ENCODE measurements at places on chromosomes 4 and X.

DNA sequence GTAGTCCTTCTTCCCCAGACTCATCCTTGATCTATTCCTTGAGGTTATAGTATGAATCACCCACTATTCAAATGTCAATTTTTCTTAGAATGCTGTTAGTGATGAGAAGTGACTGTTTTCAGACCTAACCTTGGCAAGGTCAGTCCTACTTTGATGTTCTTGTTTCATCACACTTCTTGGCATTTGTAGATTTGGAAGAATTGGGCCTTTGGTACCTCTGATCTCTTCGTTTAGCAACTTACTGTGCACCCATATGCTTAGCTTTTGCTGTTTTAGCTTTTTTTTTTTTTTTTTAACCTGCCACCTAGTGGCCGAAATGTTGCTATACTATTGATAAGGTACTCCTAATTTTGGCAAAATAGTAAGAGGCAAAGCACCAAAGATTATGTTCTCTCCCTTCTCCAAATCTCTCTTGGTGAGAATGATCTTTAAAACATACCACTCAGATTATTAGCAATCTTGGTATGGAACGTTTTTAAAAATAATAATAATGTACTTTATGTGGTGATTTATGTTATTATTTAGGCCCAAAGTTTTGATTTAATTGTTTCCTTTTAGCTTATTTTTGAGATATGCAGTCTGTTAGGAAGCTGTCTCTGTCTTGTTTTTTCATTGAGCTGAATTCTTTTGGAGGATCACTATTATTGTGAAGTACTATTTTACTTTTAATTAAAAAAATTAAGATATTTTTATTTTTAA, 16.6 kb downstream of the DCK start:
- no peak for DNase-seq

GRCh38 chr4:176561368-176561767, 231.4 kb downstream of the VEGFC start:
- no peak for DNase-seq

- no peak for DNase-seq
These were observed 81.6 kb downstream of the RBPJ start for GRCh38 chr4:26402458-26402857.

DNA sequence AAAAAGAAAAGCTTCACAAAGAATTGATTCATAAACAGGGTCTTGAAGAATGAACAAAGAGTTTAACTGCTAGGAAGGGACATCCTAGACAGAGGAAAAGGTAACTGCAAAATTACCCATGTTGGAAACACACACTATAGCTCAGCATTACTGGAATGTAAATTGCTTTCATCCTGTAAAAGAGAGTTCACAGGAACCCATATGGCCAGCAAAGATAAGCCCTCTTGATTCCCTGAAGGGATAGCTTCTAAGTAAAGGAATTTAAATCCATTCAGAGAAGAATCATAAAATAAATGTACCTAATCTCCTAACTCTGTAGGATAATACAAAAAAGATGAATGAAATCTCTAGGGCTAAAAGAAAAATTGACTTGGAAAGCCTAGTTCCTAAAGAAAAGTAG, 107.1 kb upstream of the INTU start:
- DNase-seq: no peak

- no peak for DNase-seq
These were observed at the start of gene GABRA4 for GRCh38 chr4:46993075-46994006. GABRA4 (minus strand) TSS chr4:46993581; CDS start chr4:46993424, 157 bp downstream.

DNA sequence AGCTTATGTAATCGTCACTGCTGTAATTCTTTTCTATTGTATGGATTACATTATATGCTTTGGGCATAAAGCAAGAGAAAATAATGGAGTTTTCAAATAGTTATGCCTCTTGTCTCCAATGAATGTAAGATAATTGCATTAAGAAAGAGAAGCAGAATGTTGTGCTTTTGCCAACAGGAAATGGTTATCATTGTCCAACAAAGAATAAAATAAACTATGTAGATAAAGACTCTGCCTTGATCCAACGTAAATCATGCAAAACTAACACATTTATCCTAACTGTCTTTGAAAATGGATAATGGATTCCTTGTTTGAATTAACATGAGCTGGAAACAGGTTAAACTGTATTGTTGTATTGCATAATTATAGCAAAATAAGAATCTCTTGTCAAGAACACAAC, 1709.0 kb downstream of the PCDH7 start:
- DNase-seq: no peak

GRCh38 chr4:129899849-129900248, 803.9 kb downstream of the C4orf33 start:
- DNase-seq: no peak

DNA sequence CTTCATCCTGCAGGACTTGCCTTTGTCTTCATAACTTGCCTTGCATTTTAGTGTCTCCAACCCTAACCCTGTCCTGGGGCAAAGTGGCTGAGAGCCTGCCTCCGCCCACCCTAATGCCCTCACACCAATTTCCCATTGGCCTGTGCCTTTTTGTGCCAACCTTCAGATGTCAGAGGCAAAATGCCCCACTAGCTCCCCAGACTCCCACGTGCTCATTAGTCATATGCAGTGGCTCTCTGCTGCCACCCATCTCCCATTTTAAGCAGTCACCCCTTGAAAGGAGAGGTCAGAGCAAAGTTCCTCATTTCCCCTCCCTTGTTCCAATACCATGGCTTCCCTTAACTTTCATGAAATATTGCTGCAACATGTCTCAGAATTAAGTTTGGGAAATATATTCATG, 74.8 kb upstream of the PASD1 start:
- DNase-seq: no peak
